ENCODE measurements at places on chromosomes 5 and 9.

DNA sequence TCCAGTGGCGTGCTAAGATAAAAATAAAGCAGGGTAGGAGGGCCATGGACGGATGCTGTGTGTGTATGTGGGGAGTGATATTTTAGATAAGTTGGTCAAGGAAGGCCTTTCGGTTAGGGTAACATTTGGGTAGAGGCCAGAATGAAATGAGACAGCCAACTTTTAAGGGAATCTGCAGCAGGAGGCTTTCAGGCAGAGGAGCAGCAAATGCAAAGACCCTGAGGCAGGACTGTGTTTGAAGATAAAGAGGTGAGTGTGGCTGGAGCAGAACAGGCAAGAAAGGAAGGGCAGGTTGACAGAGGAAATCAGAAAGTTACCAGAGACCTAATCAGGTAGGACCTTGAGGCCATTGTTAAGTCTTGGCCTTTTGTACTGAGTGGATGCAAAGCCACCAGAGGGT lies 106.2 kb downstream of the MAST4 start:
- no peak for DNase-seq

- peak; percentile 82 for DNase-seq
Observed at GRCh38 chr5:149007174-149007573, 55.7 kb downstream of the SH3TC2 start.

- DNase-seq, result no peak
Observed at GRCh38 chr5:53913941-53914340, 353.5 kb downstream of the NDUFS4 start.

DNA sequence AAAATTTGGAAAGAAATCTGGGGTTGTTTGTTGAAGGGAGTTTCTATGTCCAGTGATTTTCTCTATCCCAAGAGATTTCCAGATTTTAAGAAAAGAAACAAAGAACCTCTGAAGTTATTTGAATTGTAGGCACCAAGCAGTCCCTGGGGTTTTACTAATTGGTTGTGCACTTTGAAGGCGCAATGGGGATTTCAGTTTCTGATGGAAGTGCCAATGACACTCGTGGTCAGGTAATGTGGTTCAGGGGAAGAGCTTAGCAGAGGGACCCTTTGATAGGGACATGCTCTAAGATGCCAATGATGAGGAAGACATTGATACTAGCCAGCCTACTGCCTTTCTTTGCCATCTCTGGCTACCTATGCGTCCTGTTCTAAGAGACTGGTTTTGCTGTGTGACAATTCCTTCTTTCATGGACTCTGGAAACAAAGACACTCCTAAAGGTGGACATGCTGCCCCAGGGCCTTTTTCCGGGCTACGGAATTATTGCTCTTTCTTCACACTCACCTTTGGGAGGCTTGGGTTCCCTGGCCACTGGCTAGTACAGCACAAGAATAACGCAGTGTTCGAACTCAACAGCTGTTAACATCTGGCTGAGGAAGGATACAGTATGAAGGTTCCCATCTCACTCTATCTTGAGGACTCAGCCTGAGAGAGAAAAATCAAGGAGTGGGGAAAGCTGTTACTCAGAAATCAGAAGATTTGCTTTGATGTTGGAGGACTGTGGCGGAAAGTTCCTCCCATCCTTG lies 6.9 kb upstream of the TRAF1 start:
- DNase-seq, result no peak

- DNase-seq, result no peak
Observed at GRCh38 chr9:33065157-33066076, 11.1 kb downstream of the SMU1 start.

- DNase-seq, result no peak
Observed at GRCh38 chr5:180364306-180364856, 11.2 kb upstream of the GFPT2 start.

DNA sequence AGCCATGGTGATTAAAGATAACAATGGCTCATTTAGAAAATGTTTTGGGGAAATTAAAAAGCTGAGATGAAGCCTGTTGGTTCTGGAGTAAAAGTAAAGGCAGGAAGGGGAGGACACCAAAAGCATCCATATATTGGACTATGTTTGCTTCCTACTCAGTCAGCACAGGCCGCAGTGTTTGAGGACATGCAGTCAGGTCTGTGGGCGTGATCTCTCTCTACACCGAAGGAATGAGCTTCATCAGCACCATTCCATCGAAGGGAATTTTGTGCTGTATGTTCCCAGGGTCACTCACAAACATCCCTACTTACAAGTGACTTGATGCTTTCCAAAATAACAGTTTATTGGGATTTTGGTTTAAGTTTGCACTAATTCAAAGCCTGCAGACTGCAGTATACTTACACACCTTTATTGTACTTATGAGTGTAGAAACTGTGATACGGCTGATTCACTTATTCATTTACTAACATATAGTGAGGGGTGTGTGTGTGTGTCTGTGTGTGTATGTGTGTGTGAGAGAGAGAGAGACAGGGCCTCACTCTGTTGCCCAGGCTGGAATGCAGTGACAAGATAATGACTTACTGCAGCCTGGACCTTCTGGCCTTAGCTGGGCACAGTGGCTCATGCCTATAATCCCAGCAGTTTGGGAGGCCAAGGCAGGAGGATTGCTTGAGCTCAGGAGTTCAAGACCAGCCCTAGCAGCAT lies 13.4 kb upstream of the CDK5RAP2 start:
- DNase-seq, result no peak

GRCh38 chr5:132546108-132546507 lies 2.8 kb upstream of the IL5 start:
- DNase-seq, result no peak
